ENCODE measurements at places on chromosomes 6 and 20. TPM values are rescaled to one million over a fixed set of nuclear protein-coding genes. Genes with fewer than 3 reads are reported as not detected.

The KIF16B gene
- total RNA-seq, result 12.7 TPM

The ACOT13 gene
- total RNA-seq, result 17.9 TPM

The SIRPD gene
- 0.18 TPM for total RNA-seq

The CPNE5 gene
- total RNA-seq, result 0.29 TPM

The SPDEF gene
- 190 TPM for total RNA-seq

The ADGRF4 gene
- total RNA-seq, result 4.2 TPM

The CFB gene
- total RNA-seq, result 0.86 TPM

The RBPJL gene
- total RNA-seq, result not detected

The ZSCAN31 gene
- 10.7 TPM for total RNA-seq

The STMND1 gene
- not detected for total RNA-seq

The NKX2-4 gene
- not detected for total RNA-seq

The SLC12A5 gene
- total RNA-seq, result 2.4 TPM

The CSNK2B gene
- total RNA-seq, result 267 TPM

The PLG gene
- total RNA-seq, result not detected

The LRRN4 gene
- 0.44 TPM for total RNA-seq

The SNAP25 gene
- not detected for total RNA-seq

The CST2 gene
- total RNA-seq, result not detected

The GSTA3 gene
- total RNA-seq, result not detected

The DLL1 gene
- total RNA-seq, result 1.2 TPM

The IL17A gene
- not detected for total RNA-seq

The PPP1R3G gene
- 3.2 TPM for total RNA-seq

The SLC26A8 gene
- total RNA-seq, result not detected

The MDFI gene
- 96.4 TPM for total RNA-seq

The TRIM15 gene
- total RNA-seq, result not detected

The CRISP2 gene
- not detected for total RNA-seq
